ENCODE measurements at places on chromosomes 3 and 15. TPM values are rescaled to one million over a fixed set of nuclear protein-coding genes. Genes with fewer than 3 reads are reported as not detected.

Gene CGNL1
- total RNA-seq = not detected

GRCh38 chr3:134823679-134824078 lies 28.6 kb downstream of the EPHB1 start:
- no peak for DNase-seq

DNA sequence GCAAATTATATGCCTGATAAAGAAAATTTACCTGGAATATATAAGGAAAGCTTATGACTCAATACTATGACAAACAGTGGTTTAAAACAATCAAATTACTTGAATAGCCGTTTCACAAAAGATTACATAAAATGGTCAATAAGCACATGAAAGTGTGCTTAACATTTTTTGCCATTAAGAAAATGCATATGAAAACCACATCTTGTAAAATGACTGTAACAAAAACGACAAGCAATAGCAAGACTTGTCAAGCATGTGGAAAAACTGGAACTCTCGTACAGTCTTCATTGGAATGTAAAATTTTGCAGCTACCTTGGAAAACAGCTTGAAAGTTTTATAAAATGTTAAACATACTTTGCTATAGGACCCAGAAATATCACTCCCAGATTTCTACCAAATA lies 1110.3 kb downstream of the NAALADL2 start:
- no peak for DNase-seq

Gene FBXW12
- total RNA-seq = not detected

DNA sequence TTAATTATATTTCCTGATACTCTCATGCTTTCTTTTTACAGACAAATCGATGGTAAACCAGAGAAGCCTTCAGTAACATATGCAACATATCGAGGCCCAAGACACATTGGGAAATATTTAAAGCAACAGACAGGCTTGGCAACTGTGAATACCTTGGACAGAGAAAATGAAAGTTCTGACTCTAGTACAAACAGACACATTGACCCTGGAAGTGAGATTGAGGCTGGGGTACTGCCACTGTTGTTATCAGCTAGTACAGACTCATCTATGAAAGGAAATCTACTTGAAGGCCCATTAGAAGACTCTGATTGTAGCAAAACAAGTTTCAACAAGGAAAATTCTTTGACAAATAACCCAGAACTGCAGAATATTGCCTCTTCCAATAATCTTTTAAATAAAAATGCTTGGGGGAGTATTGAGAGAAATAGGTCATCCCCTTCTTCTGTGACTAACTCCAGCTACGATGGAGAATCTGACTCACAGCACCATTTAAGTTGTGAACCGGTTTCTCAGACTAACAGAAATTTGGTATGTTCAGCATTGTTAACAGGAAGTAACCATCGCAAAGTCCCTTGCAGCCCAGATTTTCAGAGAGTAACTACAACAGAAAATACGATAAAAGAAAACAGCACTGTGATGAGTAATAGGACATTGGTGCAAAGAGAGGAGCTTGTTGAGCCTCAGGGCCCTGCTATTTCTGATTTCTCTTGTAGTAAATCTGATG lies 50.2 kb downstream of the CRYBG3 start:
- peak; percentile 32 for DNase-seq

DNA sequence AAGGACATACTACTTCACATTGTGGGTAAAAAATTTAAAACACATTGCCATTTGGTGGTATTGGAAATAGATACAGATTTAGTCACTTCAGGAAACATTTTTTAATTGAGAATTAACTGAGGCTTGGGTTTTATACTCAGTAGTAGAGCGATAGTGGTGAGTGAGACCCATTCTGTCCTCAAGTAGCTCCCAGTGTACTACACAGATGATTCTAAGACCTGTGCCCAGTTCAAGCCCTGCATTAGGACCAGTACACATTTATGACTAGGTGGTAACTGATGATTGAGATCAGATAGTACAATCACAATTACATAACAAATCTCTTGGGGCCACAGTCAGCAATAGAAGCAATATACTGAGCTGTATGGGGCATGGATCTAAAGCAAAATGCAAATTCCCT lies 67.4 kb downstream of the GADL1 start:
- DNase-seq = no peak

Gene ANKDD1A
- 1.3 TPM for total RNA-seq

- DNase-seq = no peak
These were observed 3.2 kb downstream of the KCTD6 start for GRCh38 chr3:58495101-58495500.

GRCh38 chr3:111568911-111569310 lies 26.2 kb downstream of the ZBED2 start:
- no peak for DNase-seq

GRCh38 chr3:120067083-120067482 lies 27.2 kb downstream of the GSK3B start:
- DNase-seq = no peak

GRCh38 chr3:128508852-128509251 lies 15.9 kb upstream of the GATA2 start:
- DNase-seq = no peak

DNA sequence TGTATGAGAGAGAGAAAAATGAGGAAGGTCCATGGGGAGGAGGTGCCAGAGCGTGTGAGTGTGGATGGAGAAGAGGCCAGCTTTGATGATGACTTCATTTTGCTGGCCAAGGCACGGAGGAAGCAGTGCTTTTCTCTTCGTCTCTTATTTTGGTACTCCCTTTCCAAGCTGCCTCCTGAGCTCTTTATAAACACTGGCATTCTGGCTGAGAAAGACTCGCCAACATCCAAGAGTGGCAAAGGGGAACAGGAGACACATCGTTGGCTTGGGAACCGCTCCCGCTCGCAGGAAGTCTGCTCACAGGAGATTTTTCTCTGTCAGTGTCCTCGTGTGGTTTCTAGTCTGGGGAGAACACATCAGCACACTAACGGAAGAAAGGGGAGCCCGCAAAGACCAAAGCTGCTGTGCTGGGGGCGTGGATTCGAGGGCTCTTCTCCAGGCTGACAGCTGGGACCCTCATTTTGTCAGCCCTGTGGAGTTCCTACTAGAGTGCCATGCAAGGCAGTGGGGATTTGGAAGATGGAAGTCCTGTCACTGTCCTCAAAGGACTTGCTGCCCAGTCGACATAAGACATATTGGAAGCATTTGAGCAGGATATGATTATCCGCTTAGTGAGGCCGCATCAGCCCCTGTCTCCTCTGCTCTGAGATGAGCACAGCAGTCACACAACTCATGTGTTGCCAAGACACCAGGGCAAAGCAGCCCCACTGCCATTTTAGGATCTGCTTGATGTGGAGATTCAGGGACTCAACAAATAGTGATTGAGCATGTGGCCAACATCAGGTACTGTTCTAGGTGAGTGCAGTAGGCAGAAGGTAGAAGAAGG lies 8.0 kb upstream of the SEMA4B start:
- DNase-seq = no peak

DNA sequence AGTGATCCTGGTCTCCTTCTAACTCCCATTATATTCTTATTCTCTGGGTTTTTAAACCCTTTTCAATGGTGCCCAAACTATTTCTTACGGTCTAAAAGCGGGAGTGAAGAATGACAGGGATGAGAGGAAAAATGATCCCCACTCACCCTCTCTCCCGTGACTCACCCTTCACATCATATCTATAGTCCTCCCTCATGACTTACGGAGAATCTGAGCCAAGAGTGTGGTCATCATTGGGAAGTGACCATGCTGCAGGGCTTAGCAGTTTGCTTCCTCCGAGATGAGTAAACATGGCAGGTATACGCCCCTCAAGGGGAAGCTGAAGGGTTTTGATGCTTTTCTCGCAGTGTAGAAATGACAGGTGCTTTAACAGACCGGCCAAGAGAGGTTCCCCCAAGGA lies 274.0 kb downstream of the RYR3 start:
- DNase-seq = no peak

Gene XCR1
- 0.05 TPM for total RNA-seq

DNA sequence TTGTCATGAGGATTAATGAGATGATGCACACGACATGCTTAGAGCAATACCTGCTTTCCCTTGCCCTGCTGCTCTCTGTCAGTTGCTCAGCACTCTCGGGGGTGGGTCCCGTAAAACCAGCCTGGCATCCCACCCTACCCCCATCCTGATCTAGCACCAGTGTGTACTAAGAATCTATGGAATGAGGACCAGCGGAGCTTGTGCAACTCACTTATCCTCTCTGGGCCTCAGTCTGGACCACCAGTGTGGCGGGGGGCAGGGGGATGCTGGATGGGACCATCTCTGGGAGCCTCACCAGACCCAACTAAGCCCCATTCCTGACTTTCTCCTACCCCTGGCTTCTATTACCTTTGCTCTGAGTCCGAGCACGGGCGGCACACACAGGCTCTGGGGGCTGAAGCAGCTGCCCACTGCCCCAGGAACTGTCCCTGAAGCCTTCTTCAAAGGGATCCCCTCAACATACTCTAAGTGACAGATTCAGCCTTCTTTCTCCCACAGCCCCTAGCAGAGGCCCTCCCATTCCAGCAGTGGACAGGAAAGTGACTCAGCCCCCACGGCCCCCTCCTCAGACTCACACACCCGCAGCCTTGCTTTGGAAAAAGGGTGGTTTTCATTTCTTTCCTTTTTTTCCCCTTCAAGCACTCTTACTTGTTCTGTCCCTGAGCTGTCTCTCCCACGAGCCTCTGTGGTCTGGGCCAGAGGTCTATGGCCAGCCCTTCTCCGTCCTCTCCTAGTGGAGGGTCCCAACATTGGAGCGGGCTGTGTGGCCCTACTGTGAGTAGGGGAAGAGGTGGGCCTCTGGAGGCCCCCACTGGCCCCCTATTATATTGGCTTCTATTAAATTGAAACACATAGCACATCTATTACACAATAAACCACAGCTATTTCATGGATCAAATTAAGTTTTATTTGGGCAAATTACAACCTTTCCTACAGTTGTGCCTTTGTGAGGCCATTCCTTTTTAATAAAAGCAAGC lies 100.3 kb downstream of the SMAD6 start:
- DNase-seq = no peak

DNA sequence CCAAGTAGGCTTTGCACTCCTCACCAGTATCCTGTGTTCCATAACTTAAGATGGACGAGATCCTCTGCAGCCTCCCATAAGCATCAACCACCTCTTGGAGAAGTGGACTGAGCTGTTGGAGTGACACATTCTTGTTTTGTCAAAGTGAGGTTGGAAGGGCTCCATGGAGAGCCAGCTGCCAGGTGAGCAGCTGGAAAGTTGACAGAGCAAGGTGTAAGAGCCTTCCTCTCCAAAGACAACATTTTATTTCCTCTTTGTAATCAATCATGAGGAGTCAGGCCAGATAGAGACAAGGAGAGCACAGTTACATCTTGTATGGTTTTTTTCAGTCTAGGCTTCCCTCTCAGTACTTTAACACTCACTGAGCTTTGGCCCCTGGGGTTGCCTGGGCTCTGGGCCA lies 5.1 kb downstream of the ABI3BP start:
- no peak for DNase-seq

DNA sequence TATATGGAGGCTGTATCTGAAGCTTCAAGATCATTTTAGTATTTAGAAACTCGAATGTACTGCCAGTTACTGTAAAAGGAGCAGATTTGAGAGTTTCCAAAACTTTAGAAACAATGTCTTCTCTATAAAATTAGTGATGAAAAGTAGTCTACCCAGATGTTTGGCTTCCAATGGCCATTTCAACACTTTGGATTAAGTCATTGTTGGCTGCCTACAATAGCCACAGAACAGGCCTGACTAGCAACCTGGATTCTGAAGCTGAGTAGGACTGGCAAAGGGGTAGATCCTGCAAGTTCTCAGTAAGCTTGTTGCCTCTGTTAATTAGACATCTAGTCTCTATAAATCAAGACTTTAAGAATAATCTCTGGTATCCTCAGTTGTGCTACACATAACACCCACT lies 239.0 kb upstream of the KCNMB2 start:
- no peak for DNase-seq

DNA sequence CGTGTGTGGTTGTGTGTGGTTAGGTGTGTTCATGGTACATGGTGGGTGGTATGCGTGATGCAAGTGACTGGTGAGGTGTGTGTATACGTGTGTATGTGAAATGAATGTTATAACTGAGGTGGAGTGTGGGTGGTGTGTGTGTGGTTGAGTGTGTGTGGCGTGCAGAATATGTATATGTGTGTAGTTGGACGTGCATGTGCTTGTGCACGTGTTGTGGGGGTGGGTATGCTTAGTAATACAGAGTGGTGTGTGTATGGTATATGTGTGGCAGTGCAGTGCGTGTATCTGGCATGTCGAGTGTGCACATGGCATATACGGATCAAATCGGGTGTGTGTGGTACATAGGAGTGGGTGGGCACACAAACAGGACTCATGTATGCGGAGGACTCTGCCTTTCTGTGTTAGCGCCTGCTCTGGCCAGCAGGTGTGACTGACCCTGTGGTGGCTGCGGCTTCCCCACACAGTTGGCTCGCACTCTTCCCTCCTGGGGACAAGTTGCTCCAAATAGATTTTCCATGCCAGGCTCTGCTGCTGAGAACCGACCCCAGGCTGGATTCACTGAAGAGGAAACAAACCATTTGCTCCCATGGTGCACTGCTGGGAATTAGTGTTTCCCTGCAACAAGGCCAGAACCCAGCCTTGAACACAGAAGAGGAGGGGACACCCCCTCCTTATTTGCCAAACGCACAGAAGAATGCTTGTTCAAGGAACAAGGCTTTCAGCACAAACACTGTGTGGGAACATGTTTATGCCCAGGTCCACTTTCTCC lies 1.2 kb upstream of the C3orf70 start:
- DNase-seq = no peak

All from activated T-helper 1 cell treated with anti-CD3 and anti-CD28 coated beads, Interleukin-12 subunit alpha, Interleukin-12 subunit beta, Interleukin-2, Interleukin-4 antibody, amounts not matched to agents 30 ng/mL and 10 ng/mL and 1 ng/mL, durations not matched to agents 14 hours and 24 hours and 36 hours (primary cell).